ENCODE measurements at places on chromosomes 13 and 19.

DNA sequence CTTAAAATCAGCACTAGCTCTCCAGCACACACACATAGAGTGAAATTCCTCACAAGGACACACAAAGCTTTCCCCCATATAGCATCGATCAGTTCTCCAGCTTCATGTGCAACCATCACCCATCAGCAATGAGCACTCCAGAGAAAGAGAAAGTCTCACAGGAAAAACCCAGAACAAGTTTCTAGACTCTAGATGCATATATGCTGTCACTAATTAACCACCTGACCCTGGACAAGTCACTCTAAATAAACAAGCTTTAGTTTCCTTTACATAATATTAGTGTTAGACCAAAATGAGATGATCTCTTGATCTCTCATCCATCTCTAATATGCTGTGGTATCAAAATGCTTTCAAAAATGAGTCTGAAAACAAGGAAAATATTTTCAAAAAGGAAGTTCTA is 81.2 kb downstream of the TBC1D4 start:
- DNase-seq: no peak

DNA sequence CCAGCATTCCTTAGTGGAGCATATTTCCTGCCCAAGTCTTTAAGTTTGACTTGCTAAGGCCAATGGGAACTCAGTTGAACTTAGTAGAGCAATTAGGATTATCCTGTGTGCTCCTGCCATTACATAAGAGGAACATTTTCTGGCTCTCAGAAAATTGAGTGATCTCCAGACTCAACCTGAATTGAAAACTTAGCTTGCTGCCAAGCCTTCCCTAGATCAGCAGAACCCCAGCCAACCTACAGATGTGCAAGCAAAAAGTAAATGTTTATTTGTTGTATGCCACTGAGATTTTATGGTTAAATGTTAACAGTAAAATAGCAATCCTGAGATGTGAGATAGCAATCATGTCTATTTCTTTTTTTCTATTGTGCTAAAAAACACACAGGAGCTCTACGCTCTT is 350.9 kb downstream of the OLFM4 start:
- no peak for DNase-seq

- DNase-seq: no peak
These were observed 580.3 kb downstream of the GPC6 start for GRCh38 chr13:93806861-93807260.

GRCh38 chr19:29663861-29664752 is 1.2 kb upstream of the PLEKHF1 start:
- no peak for DNase-seq

- DNase-seq: peak; percentile 92
These were observed 10.1 kb downstream of the AP2S1 start for GRCh38 chr19:46840498-46840942.

GRCh38 chr19:32611161-32611560 is 30.2 kb downstream of the PDCD5 start:
- no peak for DNase-seq

- DNase-seq: no peak
These were observed at the start of gene KLK10 for GRCh38 chr19:51019544-51019925. Gene KLK10, minus strand, starts transcription at chr19:51019709. Its CDS starts 579 bp downstream, at chr19:51019130.

GRCh38 chr13:30787738-30788525 is 52.6 kb downstream of the ALOX5AP start:
- peak; percentile 15 for DNase-seq

All from Karpas-422 (cell line).